Stomach (tissue), 19 donors: ENCODE measurements at places on chromosomes 5 and 9. TPM values are rescaled to one million over a fixed set of nuclear protein-coding genes. Genes with fewer than 3 reads are reported as not detected.

SPRY4 gene
- 13.6 TPM for total RNA-seq

CD74 gene
- 324 TPM for total RNA-seq

ANXA2R gene
- 7.5 TPM for total RNA-seq

FABP6 gene
- total RNA-seq: not detected

RMRP gene
- 137,340 TPM for total RNA-seq

DHFR gene
- 6.7 TPM for total RNA-seq

LRRTM2 gene
- 1.5 TPM for total RNA-seq

IL5 gene
- total RNA-seq: not detected
